Epithelial cell of esophagus (primary cell): ENCODE measurements at places on chromosomes 7 and 10.

DNA sequence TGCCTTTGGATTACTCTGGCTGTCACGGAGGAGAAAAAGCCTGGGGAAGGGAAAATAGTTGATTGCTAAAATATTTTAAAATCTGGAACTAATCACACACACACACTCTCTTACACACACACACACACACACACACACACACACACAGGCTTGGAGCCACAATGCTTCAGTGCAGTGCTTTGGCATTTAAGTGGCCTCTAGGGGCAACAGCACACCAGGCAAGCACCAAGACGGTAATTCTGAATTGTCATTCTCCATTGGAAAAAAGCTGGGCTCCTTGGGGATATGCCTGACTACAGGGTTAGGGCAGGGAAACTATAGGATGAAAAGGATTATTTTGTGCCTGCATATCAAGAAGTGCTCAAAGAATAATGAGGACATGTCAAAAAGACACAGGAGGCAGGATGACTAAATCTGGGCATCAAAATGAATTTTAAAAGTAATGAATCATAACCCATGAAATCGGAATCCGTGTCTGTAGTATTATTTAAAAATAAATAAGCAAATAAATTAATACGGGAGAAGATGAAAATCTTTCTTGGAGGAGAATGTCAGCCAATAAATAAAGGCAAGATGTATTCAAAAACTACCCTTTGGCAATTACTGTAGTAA, 30.4 kb upstream of the DDC start:
- DNase-seq: peak; percentile 35

DNA sequence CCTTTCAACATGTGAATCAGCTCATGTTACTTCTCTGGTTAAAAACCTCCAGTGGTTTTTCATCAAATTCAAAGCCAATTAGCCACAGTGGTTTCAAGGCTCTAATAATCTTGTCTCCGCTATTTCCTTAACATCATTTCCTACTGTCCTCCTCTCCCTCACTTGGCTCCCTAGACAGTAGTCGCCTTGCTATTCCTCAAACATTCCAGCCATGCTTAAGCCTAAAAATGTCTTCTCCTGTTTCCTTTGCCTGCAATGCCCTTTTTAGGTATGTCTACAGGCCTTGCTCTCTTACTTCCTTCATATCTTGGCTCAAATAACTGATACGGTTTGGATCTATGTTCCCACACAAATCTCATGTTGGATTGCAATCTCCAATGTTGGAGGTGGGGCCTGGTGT, 779.4 kb upstream of the LRRN3 start:
- DNase-seq: no peak

DNA sequence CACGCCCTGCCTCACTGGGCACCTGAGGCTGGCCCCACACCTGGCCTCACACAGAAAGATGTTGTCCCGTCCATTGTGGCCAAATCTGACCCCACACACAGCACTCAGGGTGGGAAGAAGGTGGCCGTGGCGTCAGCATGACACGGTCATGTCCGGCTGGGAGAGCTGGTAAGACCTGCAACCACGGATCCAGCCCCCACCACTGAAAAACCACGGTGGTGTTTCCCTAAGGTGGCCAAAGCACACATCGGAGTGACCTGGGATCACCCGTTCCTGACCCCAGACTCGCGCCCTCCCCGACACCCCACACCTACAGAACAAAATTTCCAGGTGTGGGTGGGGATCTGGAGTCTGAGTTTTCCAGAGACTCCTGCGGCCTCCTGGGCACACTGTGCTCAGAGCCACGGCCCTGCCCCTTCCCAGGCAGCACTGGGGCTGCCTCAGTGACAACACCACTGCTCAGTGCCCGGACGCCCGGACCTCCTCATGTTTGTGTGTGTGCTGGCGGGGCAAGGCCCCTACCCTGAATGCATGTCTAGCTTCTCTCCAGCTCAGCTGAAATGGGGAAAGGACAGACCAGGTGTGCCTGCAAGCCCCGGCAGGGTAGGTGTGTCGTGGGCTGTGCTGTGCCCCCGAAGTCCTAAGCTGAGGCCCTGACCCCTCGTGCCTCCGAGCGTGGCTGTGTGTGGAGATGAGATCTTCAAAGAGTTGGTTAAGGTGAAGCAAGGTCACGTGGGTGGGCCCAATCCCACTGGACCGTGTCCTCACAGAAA, 36.1 kb downstream of the STK32C start:
- DNase-seq: no peak

DNA sequence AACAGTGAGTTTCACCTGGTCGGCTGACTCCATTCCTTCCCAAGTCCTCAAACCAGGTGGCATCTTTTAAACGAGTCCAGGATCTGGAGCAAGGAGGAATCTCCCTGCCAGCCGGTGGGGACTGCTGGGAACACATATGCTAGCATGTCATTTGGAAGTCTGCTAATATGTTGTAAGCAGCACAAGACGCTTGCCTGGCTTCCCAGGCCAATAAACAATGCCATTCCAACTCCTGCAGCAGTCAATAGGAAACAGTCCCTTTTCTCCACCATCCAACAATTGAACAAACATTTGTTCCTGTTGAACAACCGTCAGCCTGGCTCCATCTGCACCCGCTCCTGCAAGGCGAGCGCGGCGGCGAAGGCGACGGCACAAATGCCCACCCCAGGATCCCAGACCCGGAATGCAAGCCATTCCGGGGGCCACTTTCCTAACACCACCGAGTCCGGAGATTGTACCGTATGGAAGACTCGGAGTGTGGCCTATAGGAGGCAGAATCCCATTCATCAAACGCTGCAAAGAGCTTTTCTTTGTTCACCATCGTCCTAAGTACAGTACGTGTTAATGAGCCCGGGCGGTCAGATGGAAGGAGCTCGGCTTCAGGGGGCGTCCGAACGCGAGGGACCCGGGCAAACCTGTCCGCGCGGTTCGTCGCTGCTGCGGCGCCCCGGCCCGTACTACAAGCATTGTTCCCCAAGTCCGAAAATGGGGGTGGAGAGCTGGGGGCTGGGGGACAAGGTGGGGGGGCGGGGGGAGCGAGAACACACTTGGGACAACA, 1.6 kb downstream of the FAM53B start:
- DNase-seq: no peak

DNA sequence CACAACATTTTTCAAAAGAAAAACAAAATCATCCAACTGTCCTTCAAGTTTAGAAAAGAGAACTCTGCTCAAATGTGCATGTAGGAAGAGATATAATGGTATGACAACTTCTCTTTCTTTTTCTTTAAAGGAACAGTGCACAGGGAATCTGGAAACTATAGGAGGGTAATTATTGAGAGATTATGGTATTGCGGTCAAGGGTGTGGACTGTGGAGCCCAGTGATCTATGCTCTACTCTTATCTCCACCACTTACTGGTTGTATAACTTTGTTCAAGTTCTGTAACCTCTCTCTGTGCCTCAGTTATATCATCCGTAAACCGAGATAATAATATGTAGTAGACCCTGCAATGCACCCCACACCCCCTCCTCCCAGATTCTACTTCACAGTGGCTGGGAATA, 69.8 kb upstream of the PCGF5 start:
- DNase-seq: no peak

DNA sequence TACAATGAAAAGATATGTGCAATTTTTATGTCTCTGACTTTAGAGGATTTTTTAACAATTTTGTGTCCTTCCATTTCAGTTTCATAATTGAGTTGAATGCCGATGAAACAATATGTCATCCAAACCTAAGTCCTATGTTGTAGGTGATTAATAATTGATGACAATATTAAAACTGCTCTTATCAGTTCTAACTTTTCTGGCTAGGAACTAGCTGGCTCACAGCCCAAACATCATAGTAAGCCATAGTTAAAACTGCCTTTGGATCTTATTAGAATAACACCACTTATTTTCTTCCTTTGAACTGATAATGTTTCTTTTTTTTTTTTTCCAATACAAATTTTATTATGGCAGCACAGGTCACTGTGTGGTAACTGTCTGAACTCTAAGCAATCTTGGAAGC, 230.9 kb downstream of the GRM8 start:
- no peak for DNase-seq

DNA sequence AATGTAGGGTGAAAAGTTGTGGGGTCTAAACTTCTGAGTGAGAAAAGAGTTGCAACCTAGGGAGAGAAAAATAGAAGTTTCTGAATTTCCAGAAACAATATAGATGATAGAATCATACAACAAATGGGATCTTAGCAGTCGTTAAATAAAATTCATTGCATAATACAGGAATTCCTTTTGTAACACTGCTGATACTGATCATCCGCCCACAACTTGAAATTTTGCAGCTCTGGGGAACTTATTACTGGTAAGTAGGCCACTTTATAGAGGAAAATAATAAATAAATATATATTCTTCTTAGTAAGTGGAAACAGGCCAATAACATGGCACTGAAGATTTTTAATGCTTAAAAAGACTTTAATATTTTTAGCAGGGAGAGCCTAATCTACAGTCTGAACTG, 81.9 kb upstream of the SMIM30 start:
- no peak for DNase-seq

GRCh38 chr7:45704683-45705016, 130.5 kb downstream of the ADCY1 start:
- DNase-seq: no peak

DNA sequence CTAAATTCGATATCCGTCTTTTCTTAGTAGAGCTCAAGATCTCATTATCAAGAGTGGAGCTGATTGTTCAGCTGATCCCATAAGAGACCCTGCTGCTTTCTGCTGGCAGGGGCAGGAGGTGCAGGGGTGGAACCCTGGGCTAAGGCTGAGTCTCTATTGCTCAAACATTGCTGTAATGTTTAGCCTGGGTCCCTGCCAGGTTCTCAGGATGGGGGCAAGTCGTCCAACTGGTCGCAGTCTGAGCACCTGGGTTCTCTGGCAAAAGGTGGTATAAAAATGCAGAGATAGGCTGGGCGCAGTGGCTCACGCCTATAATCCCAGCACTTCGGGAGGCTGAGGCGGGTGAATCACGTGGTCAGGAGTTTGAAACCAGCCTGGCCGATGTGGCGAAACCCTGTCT, 62.0 kb upstream of the NRBF2 start:
- peak; percentile 12 for DNase-seq

GRCh38 chr10:132554053-132554990, 16.7 kb downstream of the INPP5A start:
- DNase-seq: no peak

DNA sequence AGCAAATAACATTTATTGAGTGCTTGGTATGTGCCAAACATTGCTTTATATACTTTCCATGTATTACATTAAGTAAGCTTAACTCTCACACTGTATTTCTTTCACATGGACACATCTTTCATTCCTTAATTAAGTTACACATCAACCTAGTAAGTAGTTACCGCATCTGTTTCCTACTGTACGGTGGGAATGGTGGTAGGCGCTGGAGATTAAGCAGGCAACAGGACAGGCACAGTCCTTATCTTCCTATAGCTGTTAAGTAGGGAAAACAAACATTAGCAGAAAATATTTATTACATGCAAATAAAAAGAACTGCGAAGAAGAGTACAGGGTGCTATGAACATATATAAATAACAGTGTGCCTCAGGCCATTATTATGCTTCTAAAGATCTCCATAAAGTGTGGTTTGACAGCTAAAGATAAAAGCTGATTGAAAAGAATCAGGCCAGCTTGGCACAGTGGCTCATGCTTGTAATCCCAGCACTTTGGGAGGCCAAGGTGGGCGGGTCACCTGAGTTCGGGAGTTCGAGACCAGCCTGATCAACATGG, 105.0 kb downstream of the SUGCT start:
- DNase-seq: no peak

GRCh38 chr10:14397066-14397465, 66.3 kb upstream of the FRMD4A start:
- peak; percentile 80 for DNase-seq

GRCh38 chr10:8146650-8147049, 92.2 kb downstream of the GATA3 start:
- peak; percentile 21 for DNase-seq

DNA sequence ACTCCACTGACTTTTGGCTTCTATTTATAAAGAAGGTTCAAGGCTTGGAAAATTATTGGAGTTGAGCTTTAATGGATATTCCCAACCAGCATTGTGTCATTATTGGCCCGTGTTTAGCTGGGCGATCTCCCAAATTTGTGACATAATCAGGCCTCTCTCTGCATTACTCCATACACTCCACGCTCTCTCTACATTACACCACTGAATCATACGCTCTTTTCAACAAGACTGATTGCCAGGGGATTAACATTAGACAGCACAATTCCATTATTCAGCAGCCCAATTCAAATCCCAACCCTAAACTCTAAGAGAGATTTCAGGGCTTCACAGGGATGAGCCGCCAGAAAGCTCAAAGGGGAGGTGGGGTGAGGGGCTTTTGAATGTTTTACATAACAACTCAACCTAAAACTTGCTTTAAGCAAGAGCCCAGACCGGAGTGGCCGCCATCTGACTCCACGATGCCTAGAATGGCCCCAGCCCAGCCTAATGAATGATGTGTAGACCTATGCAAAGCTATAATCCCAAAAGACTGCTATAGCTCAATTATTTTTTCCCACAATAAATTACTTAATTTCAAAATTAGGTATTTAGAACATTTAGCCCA, 61.8 kb downstream of the FGFR2 start:
- peak; percentile 62 for DNase-seq

DNA sequence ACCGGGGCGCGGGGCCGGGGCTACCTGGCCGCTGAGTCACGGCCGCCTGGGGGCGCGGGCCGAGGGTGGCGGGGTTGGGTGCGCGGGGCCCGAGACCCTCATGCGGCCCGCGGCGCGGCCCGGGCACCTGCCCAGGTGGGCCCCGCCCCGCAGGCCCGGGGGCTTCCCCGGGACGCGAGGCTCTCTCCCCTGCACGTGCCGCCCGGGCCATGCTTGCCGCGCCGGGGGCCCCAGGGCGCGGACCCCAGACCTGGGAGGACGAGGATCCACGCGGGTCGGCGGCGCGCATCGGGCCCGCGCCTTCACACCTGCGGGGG, 402 bp downstream of the MAFK start:
- no peak for DNase-seq

DNA sequence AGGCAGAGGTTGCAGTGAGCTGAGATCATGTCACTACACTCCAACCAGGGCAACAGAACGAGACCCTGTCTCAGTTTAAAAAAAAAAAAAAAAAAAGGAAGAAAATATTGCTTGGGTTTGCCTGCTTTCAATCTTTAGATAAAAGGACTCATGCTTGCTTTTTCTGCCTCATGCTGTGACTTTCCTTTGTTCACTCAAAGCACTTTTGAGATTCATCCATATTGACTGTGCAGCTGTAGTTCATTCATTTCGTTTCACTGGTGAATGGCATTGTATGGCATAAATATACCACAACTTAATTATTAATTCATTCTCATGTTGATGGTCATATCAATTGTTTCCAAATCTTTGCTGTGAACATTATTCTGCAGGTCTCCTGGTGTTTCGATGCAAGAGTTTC, 97.6 kb upstream of the NFE2L3 start:
- DNase-seq: no peak

GRCh38 chr10:71807557-71808510, 34.5 kb upstream of the VSIR start:
- no peak for DNase-seq

- no peak for DNase-seq
These were observed 79.9 kb downstream of the ZRANB1 start for GRCh38 chr10:125021686-125022344.

- no peak for DNase-seq
These were observed 105.2 kb upstream of the NOBOX start for GRCh38 chr7:144508702-144509101.

GRCh38 chr10:17811146-17811865, 2.2 kb downstream of the MRC1 start:
- DNase-seq: no peak
